ENCODE measurements at places on chromosomes 16 and 17. TPM values are rescaled to one million over a fixed set of nuclear protein-coding genes. Genes with fewer than 3 reads are reported as not detected.
A peak's percentile ranks its signal among the peaks of the same experiment; 100 is the strongest.

GRCh38 chr16:24731722-24732419 lies 2.4 kb downstream of the TNRC6A start:
- no peak for DNase-seq

- peak; percentile 81 for DNase-seq
Observed at GRCh38 chr17:81480140-81481072, 32.2 kb downstream of the ACTG1 start.

DNA sequence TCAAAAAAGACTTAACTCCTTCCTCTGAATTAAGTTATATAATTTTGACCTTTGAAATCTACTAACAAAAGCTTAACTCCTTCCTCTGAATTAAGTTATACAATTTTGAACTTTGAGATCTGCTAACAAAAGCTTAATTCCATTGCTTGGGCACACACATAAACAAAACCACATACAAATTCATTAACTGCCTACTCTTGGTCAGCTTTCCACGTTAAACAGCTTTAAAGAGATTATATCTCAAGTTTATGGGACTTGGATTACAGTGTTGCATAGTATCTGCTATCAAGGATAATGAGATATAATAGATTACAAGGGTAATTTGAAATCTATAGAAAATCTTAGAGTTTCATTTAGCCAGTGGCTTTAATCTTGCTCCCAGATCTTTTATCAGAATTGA lies 23.5 kb downstream of the COX10 start:
- DNase-seq: no peak

- no peak for DNase-seq
Observed at GRCh38 chr16:75081179-75081859, 35.3 kb downstream of the LDHD start.

- DNase-seq: no peak
Observed at GRCh38 chr16:77805398-77805797, 17.0 kb downstream of the VAT1L start.

- DNase-seq: no peak
Observed at GRCh38 chr16:55263271-55264250, 60.4 kb upstream of the IRX6 start.

GRCh38 chr16:56352351-56353053 lies 72.8 kb downstream of the AMFR start:
- DNase-seq: no peak

DNA sequence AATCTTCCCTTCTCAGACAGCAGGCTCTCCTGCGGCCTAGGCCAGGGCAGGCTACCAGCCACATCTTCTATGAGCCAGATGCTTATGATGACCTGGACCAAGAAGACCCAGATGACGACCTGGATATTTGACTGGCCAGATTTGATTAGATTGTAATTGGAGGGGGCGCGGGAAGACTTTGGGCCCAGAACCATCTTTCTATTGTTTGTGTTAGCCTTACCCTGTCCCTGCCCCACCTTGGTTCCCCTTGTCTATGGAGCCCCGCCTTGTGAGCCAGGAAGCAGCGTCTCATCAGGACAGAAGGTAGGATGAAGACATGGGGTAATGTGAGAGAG lies 2.8 kb downstream of the CLDN7 start:
- DNase-seq: no peak

DNA sequence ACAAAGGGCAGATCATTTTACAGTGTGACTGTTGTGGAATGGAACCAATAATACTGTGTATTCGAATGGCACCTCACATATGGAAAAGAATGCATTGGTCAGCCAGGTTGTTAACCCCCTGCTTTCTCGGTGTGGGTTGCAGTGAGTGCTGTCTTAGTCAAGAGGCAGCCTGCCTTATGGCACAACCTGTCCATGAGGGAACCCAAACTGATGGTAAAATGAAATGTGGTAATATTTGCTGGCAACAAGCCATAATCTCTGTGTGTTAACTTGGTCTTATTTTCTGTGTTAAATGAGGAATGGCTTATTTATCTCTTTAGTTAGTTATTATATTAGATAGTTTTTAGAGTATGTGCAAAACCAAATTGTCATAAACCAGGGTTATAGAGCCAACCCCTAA lies 81.6 kb downstream of the TMC6 start:
- no peak for DNase-seq

- DNase-seq: no peak
Observed at GRCh38 chr16:88618182-88618955, 20.0 kb upstream of the IL17C start.

DNA sequence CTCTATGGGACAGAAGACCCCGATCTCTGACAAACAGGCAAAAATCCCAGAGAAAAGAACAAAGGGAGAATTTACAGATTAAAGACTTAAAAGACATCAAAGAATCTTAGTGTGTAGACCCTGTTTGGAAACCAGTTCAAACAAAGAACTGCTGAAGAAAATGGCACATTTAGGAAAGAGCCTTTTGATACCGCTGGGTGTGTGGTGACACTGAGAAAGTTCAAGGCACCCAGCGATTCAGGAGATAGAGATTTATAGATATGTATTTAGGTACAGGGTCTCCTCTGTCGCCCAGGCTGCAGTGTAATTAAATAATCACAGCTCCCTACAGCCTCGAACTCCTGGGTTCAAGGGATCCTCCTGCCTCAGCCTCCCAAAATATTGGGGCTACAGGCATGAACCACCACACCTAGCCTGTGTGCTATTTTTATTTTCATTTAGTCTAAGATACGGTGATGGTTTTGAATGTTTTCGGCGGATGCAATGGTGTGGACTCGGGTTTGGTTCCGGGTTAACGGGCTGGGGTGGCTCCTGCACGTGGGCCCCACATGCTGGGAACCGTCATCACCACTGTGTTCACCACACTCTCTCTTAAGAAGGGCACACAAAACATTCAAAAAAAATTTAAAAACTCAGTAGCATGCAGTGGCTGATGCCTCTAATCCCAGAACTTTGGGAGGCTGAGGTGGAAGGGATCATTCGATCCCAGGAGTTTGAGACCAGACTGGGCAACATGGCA lies 114.0 kb downstream of the ZNF778 start:
- DNase-seq: no peak

DNA sequence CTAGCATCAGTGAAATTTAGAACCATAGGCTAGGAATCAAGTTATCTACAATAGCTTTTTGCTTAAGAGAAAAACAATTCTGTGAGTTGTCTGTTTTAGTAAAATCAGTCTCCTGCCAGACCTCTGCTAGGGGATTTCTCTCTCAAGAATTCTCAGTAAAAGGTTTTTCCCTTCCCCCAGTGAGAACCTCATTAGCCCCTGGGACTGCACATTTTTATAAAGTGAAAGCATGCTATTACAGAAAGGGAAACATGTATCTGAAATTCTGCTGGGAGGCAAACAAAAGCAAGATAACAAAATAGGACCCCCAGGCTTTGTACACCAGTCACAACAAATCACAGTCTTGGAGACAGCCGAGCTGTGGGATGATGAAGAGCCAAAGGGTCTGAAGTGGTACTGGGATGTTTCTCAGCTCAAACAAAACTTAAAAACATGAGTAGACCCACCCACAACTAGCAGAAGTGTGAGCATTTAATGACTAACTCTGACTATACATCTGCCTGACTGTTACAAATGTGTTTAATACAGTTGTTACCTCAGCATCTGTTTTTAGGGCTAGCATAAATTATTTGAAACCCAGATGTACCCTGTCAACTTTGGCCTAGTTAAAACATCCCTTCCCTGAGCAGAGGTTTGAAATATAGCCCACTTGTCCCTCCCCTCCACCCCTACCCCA lies 20.0 kb upstream of the GLG1 start:
- DNase-seq: no peak

- DNase-seq: no peak
Observed at GRCh38 chr17:69732272-69732918, 317.9 kb downstream of the MAP2K6 start.

DNA sequence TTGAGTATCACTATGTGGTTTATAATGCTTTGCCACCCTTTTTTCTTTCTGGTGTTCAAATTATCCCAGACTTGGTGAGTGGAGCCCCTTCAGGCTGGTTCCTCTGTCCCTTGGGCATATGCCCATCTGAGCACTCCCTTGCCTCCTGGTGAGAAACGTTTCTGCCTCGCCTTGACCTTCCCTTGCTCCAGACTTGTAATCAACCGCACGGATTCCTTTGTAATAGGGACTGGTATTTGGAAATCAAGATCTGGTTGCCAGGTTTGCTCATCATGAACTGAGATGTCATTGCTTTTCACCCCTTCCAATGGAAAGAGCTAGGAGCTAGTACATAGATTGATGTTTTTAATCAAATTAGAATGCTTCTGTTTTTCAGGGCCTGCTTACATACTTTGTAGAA lies 43.7 kb downstream of the SEC14L1 start:
- DNase-seq: no peak

GRCh38 chr16:12255473-12255872 lies 278.9 kb downstream of the SNX29 start:
- no peak for DNase-seq

Gene FGF11
- 20.9 TPM for total RNA-seq

Gene XYLT1
- 14.4 TPM for total RNA-seq

Gene DDX28
- total RNA-seq: 4.8 TPM

Gene CHST4
- not detected for total RNA-seq

Gene CLDN7
- 2.3 TPM for total RNA-seq

Gene TOP2A
- 0.31 TPM for total RNA-seq

Gene TBC1D3I
- not detected for total RNA-seq

Gene HS3ST3B1
- 0.78 TPM for total RNA-seq

Gene CEMP1
- not detected for total RNA-seq

Gene FBXW10B
- not detected for total RNA-seq

Gene LRRC37A
- 0.33 TPM for total RNA-seq

Gene USP43
- total RNA-seq: 0.24 TPM

All from right atrium auricular region (tissue), 2 donors.